NCI-H187 (cell line): ENCODE measurements at places on chromosomes 4 and X.
A peak's percentile ranks its signal among the peaks of the same experiment; 100 is the strongest.

- DNase-seq = no peak
Observed at GRCh38 chrX:67612231-67612630, 68.4 kb downstream of the AR start.

- no peak for DNase-seq
Observed at GRCh38 chr4:55124322-55125076, 896 bp downstream of the KDR start.

DNA sequence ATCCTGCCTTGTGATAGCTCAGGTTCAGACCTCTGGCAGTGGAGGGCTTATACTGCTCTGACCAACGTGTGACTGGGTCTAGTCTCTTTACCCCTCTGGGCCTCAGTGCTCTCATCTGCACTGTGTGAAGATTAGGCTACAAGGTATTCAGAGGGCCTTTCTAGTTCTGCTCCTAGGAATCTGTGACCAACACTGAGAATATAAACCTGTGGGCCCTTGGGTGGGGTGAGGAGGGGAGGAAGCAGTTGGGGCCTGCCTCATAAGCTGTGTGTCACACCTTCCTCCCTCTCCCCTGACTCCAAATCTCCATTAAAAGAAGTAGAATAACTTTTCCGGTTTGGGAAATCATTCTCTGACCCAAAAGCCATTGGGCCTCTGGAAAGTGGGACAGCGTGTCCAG is 66.3 kb upstream of the MSN start:
- no peak for DNase-seq

GRCh38 chr4:57442831-57443291 is 332.7 kb upstream of the IGFBP7 start:
- peak; percentile 3 for DNase-seq

- DNase-seq = no peak
Observed at GRCh38 chrX:106802063-106802387, 448 bp upstream of the TBC1D8B start.

GRCh38 chrX:130109429-130110378 is 593 bp downstream of the ELF4 start:
- no peak for DNase-seq

GRCh38 chr4:89489338-89489771 is 181.8 kb upstream of the GPRIN3 start:
- no peak for DNase-seq

- no peak for DNase-seq
Observed at GRCh38 chrX:12843061-12843667, 23.7 kb upstream of the TLR7 start.

- no peak for DNase-seq
Observed at GRCh38 chr4:38911257-38911656, 43.7 kb downstream of the FAM114A1 start.

DNA sequence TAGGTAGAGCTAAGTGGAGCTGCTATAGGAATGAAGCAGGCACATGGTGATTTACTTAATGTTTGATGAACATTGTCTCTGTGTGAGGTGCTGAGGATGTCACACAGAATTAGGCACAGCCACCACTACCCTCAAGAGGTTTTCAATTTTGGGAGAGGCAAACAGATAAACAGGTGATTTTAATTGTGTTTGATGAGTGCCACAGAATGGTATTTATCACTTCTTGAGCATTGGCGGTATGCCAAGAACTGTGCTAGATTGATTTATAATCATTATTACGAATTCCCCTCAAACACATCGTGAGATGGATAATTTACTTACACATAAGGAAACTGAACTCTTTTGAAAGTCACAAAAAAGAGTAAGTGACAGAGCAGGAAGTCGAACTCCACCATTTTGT is 74.8 kb downstream of the FREM3 start:
- no peak for DNase-seq

DNA sequence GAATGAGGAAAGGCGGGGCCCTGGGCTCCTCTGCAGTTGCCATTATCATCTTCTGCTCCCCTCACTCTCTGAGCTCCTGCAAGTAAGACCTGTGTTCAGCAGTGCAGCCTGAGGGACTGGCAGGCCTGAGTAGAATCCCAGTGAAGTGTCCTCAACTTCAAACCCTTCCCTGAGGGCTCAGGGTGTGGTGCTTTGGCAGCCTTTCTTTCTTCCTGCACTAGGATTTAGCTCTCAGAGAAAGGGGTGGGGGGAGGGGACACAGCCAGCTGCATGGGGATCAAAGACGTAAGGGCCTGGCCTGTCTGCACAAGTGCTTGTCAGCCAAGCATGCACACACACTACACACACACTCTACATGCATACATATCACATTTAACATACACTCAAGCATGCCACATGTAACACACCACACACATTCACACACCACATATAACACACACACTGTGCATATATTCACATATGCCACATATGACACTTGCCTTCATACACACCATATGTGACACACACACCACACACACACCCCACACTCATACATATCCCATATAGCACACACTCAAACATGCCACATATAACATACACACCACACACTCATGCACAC is 223.4 kb upstream of the RPL34 start:
- peak; percentile 6 for DNase-seq

DNA sequence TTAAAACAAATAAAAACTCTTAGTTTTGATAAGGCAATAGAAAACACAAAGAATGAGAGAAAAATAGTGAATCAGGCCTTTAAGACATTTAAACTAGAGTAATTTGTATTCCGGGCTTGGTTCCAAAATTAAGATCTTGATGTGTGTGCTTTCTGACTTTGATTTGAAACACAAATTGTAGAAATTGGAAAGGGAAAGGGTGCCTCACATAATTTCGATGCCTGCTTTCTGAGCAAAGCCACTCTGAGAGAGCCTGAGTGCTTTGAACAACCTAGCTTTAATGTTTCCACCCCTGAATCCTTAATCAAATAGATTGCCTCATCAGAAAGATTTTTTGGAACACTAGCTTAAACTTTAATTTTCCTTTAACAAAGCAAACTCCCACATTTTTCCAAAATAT is 666.8 kb downstream of the PCDH18 start:
- DNase-seq = no peak

DNA sequence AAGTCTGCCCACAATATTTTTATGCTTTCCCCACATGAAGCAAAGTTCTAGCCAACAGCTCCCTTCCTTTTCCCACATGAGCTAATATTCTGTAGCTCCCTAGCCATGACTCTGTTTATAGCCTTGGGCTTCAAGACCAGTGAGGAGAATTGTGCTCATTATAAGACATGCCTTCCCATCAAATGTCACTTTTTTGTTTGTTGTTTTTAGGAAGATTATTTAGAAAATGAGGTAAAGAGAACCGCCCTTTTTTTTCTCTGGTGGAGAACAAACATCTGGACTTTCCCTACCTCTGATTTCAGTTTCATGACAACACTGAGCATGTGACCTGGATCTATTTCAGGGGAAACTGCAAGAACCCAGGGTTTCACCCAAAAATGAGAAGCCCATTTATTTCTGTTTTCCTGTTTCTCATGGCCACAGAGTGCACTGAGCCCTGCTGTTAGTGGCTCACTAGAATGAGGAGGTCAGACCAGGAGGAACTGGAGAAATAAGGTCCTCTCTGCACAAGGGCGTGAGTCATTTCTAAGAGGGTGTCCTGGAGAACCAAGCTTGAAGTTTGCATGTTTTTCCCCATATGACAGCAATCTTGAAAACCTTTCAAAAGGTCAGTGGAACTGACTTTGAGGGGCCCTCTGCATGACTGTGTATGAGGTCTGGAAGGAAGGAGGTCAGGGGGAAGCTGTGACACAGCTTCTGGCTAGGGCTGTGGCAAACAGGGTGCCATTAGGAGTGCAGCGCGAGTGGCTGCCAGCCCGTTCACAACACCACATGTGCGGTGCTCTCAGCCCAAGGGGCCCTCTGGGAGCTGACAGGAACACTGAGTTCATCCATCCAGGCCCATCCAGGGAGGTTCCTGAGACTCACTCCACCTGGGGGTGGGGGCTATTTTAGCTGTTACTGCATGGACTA is 55.2 kb downstream of the CHST7 start:
- DNase-seq = no peak

DNA sequence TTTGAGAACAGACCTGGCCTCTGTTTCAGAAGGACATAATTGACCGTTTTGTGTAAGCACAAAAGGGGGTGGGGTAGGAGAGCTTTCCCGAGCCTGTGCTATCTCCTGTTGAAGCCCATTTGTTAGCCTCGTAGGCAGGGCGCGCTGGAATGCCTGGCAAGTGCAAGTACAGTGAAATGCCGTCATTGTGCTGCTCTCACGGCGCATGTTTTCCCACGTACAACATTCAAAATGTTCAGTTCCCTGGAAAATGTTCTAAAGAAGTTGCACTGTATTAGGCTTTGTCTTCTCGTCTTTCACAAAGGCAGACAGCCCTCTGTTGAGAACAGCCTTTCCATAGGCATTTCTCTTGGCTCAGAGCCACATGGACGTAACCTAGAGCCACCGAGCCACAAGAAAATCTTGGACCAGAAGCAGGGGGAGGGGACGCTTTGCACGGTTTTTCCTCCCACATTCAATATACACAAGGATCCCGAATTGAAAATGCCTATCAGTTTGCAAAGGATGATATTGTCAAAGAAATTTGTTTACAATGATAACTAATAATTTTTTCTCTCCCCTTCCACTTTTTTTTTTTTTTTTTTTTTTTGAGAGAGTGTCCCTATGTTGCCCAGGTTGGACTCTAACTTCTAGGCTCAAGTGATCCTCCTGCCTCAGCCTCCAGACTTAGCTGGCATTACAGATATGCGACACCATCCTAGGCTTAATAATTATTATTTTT is 54.6 kb upstream of the RAPGEF2 start:
- DNase-seq = no peak

- no peak for DNase-seq
Observed at GRCh38 chr4:185931986-185932385, 120.0 kb upstream of the SORBS2 start.

DNA sequence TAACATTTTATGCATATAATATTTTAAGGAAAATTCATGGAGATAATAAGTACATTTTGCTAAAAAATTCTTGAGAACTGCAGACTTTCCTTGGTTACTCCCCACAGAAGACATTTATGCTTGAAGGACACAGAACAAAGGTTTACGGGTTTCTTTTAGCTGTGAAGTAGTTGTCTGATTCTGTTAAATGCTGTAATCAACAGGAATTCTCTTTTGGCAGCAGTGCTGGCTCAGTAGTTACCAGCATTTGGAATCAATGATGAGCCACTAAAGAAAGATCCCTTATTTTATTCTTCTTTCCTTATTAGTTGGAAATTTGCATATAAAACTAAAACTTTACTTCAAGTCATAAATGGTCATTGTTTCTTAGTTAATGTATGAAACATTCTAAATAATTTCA is 199.3 kb upstream of the FAT4 start:
- DNase-seq = no peak

- DNase-seq = no peak
Observed at GRCh38 chr4:79584902-79585301, 176.9 kb upstream of the GK2 start.

GRCh38 chrX:136784231-136784630 is 3.5 kb upstream of the ARHGEF6 start:
- no peak for DNase-seq

DNA sequence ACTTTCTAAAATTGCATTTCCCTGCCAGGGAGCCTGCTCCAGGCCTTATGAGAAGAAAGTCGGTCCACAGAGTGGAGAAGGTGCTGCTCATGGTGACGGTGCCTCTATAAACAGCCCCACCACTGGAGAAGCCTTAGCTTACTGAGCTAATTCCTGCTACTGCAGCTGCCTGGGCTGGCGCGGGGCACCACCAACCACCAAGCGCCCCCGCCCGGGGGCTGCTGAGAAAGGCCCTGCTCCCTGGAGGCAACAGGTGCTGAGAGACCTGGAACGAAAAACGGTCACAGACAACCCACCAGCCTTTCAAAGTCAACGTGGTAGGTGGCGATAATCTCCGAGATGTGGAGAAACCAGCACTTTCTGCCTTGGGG is 2.9 kb downstream of the HCFC1 start:
- DNase-seq = peak; percentile 26

DNA sequence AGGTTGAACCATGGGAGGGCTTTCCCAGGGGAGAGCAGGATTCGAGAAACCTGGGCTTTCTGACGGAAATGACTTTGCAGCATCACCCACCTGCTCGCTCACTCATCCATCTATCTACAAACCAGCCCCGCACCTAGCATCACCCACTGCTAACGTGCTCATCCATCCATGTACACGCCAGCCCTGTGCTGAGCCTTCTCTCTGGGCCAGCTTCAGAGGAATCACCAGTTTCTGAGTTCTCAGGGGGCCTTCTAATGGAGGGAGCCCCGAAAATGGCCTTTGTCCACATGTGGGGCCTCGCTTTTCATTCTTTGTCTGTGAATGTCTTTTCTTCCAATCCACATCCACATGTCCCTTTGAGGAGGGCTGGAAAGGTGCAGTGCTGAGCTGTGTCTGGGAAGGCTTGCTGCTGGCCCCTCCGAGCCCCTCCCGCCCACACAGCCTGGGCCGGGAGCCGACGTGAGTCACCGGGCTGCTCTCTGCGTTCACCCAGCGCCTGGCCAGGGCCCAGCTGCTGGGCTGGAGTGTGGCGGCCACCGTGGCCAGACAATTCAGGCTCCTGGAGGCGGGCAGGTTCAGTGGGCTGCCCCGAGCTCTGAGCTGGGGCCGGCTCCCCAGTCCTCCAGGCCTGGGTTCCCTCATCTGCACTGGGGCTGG is 14.7 kb downstream of the SORCS2 start:
- no peak for DNase-seq

- no peak for DNase-seq
Observed at GRCh38 chr4:5162909-5163508, 111.7 kb downstream of the STK32B start.

- DNase-seq = no peak
Observed at GRCh38 chr4:122577808-122578781, 42.8 kb downstream of the IL21 start.

- no peak for DNase-seq
Observed at GRCh38 chr4:16337936-16338335, 111.7 kb upstream of the TAPT1 start.

DNA sequence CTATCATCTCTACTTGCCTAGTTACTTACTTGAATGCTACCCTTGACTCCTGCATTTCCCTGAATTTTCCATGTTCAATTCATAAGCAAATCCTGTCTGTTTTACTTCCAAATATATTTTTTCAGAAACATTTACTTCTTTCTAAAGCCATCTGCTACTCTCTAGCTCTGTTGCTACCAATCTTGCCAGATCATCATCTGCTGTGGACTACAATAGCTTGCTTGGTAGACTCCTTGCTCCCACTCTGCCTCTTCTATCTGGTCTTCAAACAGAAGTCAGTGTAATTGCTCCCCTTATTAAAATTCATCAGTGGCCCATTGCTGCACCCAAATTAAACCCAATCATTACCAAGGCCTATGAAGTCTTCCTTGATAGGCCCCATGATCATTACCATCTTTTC is 151.6 kb upstream of the HPGD start:
- DNase-seq = no peak

DNA sequence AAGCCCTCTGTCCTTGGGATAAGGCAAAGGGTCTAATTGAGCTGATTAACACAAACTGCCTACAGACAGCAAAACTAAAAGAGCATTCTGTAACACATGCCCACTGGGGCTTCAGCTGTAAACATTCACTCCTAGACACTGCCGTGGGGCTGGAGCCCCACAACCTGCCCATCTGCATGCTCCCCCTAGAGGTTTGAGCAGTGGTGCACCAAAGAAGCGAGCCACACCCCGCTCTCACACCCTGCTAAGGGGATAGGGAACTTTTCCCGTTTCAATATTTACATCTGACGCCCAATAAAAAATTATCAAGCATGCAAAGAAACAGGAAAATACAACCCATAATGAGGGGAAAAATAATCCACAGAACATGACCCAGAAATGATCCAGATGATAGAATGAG is 46.9 kb upstream of the HSD17B10 start:
- no peak for DNase-seq

GRCh38 chrX:69618803-69619202 is 2.9 kb downstream of the EDA start:
- DNase-seq = no peak

GRCh38 chr4:54961357-54961975 is 163.9 kb downstream of the KDR start:
- no peak for DNase-seq
